ENCODE measurements at places on chromosomes 4 and X.

DNA sequence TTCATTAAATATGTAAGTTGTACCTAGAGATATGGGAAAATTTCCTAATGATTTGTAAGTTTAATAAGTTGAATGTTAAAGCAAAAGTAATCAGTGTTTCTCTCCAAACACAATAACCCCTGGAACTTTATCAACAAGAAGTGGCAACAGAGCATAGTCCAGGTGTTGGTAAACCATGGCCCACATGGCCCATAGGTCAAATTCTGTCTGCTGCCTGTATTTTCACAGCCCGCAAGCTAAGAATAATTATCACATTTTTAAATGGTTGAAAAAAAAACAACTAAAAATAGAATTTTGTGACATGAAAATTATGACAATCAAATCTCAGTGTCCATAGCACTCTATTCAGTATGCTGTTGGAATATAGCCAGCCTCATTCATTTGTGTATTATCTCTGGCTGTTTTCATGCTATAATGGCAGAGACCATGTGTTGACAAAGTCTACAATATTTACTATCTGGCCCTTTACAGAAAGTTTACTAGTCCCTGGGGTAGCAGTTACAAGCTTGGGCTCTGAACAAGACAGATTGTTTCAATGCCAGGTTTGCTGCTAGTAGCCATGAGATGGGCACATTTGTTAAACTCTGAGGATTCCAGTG, 395.8 kb downstream of the GASK1B start:
- H3K27me3 ChIP-seq: no peaks in the 10 kb centered on the region
- no peaks in the 10 kb centered on the region for H3K4me1 ChIP-seq
- DNase-seq: no peak
- H3K4me3 ChIP-seq: no peak overlapping the region
- no peaks in the 10 kb centered on the region for H3K36me3 ChIP-seq
- H3K27ac ChIP-seq: no peak overlapping the region

- no peaks in the 10 kb centered on the region for H3K4me1 ChIP-seq
- H3K27me3 ChIP-seq: no peaks in the 10 kb centered on the region
- no peak overlapping the region for H3K27ac ChIP-seq
Measured at GRCh38 chr4:183618681-183619080, 40.3 kb downstream of the RWDD4 start.

DNA sequence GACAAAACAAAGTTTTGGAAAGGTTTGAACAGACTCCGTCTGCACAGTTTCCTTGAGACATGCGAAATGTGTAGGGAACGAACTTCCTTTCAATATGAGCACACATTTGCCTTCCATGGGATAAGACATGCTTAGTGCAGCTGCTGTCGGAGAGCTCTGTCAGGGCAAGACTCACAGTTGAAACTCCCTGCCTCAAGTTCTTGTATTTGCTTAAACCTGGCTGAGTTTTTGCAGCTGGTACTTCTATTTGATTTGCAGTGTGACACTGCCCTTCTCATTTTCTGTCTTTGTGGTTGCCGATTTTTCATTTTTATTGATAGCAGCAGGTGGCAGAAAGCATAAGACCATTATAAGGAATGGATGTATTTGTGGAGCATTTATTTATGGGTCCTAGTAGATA, 18.2 kb upstream of the RHOH start:
- no peaks in the 10 kb centered on the region for H3K36me3 ChIP-seq
- no peak for DNase-seq
- peaks cover 3% of the 10 kb centered on the region for H3K4me1 ChIP-seq

- H3K27ac ChIP-seq: no peak overlapping the region
- no peak overlapping the region for H3K4me3 ChIP-seq
- peaks cover 17% of the 10 kb centered on the region for H3K4me1 ChIP-seq
Measured at GRCh38 chr4:26085551-26085950, 171.5 kb downstream of the SMIM20 start.

- no peak overlapping the region for H3K4me3 ChIP-seq
- H3K27ac ChIP-seq: no peak overlapping the region
- DNase-seq: no peak
Measured at GRCh38 chr4:11404431-11404830, 24.3 kb downstream of the HS3ST1 start.
